ENCODE measurements at places on chromosomes 2 and 18.

DNA sequence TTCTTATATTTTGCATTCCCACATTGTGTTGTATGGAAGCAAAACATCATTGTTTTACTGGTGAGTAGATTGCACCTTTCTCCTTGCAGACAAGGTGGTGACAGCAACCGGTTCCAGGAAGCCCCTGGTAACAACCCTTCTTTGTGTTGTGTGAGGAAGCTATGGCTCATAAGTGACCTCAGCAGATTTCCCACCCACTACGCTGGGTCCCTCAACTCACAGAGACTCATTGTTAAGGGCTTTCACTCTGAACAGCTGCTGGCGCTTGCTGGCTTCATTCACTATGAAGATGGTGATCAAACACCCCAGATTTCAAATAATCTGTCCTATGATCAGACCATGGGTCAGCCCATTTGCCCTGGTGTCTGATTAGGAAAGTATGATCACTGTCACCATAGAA is 53.4 kb downstream of the WIPF1 start:
- no peak for DNase-seq

DNA sequence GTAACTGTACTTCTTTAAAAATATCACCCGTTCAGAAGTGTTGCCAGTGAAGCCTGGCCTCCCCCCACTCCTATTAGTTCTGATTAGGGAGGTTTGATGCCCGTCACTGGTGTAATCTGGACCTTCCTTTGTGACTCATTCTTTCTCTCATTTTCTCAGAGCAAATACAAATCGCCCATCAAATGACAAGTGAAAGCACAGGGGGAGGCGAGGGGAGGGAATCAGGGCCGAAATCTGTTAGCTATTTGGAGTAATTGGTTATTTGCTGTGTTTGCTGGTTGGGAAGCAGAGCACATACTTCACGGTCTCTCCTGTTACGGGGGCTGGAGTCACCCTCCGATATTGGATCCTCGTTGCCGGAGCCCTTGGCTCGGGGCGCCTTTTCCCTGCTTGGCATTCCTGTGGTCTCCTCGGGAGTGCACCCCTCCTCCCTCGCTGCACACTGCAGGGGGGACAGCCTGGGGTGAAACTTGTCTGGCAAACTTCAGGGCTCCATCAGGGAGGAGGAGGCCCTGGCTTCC is 178.1 kb downstream of the DYSF start:
- no peak for DNase-seq

DNA sequence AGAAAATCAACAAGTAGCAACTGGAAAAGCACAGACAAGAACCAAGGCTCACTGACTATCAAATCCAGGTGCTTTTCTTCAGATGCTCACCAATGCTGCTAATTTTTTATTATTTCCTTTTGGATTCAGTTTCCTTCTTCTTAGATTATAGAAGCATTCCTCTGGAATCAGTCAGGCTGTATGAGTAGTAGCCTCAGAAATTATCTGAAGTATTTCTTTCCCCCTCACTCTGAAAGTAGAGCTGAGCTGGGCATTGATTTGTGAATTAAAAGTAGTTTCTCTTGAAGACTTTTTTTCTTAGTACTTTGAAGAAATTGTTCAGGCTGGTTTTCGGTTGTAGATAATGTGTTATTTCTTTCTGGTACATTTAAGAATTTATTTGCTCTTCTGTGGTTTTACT is 273.7 kb downstream of the NOL4 start:
- DNase-seq: no peak

GRCh38 chr18:57881818-57882413 is 78.8 kb upstream of the ATP8B1 start:
- DNase-seq: peak; percentile 10

DNA sequence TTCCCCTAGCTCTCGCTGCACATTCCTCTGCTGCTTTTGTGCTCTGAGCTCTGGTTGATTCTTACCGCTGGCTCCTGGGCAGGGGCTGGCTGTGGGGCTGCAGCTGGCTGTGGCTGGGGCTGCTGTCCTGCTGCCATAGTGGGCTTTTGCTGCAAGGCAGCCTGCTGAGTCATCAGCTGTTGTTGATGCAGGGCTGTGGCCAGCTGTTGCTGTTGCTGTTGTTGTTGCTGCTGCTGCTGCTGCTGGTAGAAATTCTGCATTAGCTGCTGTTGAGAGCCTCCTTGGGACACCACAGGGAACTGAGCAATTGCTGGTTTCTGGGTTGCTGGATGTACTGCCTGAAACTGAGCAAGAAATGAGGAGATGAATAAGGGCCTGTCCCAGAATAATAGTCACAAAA is 77.2 kb upstream of the NFU1 start:
- no peak for DNase-seq

DNA sequence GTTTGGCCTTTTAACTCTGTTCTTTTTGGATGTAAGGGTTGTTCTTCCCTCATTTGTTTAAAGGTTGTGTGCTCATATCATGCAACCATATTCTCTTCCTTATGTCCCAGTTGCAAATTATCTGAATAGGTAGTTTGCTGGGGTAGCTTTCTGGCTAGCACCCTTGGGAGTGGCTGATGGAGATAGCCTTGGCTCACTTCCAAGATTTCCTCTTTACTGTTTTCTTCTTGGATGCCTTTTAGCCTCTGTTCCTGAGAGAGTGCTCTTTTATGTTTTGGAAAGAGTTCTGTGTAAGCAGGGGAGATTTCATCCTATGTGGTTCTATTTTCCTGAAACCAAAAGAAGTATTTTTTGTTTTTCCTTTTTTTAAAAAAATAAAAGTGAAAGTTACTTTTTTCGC is 25.4 kb downstream of the USP14 start:
- DNase-seq: no peak

- DNase-seq: no peak
Observed at GRCh38 chr18:74204526-74205152, 56.3 kb downstream of the TIMM21 start.

DNA sequence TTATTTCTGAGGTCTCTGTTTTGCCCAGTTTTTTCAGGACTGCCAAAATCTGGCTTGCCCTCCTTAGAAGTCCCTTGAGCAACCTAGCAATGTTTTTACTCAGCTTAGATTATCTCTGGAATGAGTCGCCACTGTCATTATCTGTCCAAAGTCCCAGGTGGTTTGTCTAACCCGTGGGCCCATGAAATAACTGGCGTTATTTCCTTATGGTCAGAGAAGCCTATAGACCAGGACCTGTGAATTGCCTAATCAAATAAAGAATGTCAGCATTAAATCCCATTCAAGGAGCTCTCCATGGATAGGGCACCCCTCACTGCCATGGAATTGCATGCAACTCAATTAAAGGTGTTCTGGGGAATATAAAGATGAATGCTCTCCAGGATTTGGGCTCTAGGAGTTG is 373.9 kb downstream of the SETBP1 start:
- no peak for DNase-seq

DNA sequence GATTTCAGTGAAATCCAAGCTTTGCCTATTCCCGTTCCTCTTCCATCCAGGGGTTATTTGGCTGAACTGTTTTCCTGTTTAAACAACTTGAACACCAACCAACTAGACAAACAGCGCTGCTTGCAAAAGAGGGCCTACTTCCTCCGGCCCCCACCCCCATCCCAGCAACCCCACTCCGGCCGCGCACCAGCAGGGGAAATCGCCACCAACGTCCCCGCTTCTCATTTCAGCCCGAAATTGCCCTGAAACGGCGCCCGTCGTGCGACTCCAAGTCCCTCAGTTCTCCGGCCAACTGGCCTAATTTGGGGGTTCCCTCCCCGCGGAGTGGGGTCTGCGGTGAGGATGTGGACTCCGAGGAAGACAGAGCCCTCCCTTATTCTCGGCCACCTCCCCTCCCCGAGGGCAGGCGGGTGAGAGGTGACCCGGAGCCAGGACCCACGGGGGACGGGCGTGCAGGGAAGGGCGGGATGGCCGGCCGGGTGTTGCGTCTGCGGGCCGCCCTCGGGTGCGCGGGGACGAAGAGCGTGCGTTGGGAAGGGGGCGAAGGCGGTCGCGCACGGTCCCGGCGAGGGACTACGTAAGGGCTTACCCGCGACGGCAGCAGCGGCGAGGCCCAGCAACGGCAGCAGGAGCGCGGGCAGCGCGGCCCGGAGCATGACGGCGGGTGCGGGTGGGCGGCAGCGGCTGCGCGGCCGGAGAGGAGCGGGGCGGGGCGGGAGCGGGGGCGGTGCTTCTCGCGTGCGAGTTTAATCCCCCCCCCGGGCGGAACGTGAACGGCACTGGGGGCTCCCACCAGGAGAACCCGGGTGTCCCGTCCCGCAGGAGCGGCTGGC is at the start of gene CD302:
Gene CD302, minus strand, starts transcription at position 666 of the 833 bp plus-strand sequence. Its CDS starts 10 bp downstream, at position 656.
- peak; percentile 49 for DNase-seq

Data from KG1 (cell line).